ENCODE measurements at places on chromosomes 6 and 20. TPM values are rescaled to one million over a fixed set of nuclear protein-coding genes. Genes with fewer than 3 reads are reported as not detected.

LST1 gene
- total RNA-seq, result 13.6 TPM

ERGIC3 gene
- total RNA-seq, result 151 TPM

- no peak for DNase-seq
Measured at GRCh38 chr6:39553860-39554802, 171.1 kb downstream of the KIF6 start.

GRCh38 chr20:9483131-9483530 is 31.3 kb upstream of the LAMP5 start:
- DNase-seq, result no peak

GRCh38 chr6:73857341-73857890 is 161.4 kb downstream of the CD109 start:
- DNase-seq, result no peak

GRCh38 chr6:134758621-134759020 is 191.3 kb downstream of the ALDH8A1 start:
- DNase-seq, result no peak

DNA sequence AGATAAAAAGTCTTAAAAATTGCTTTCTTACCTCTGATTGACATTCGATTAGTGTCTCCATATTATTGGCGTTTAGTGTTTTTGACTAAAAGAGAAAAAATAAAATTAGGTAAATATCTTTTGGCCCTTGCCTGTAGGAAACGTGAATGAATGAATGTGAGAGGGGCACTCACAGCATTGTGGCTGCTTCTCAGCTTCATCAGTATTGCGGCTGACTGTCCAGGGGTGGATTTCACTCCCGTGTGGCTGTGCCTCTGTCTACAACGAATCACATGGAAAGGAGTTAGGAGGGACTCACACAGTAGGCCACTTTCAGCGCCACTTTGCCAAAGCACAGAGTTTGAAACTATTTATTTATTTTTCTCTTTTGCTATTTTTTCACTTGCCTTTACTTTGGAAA is 844 bp downstream of the TAGAP start:
- DNase-seq, result peak; percentile 43

DNA sequence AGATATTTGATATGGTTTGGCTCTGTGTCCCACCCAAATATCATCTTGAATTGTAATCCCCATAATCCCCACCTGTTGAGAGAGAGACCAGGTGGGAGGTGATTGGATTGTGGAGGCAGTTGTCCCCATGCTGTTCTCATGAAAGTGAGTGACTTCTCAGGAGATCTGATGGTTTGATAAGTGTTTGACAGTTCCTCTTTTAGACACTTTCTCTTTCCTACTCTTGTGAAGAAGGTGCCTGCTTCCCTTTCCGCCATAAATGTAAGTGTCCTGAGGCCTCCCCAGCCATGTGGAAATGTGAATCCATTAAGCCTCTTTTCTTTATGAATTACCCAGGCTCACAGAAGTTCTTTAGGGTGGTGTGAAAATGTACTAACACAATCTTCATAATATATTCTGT is 1404.0 kb upstream of the ADGRB3 start:
- no peak for DNase-seq

All from CD4-positive, alpha-beta memory T cell (primary cell).